ENCODE measurements at places on chromosomes 6 and 20.

- DNase-seq: no peak
These were observed 667.8 kb upstream of the GJE1 start for GRCh38 chr6:141464896-141465295.

DNA sequence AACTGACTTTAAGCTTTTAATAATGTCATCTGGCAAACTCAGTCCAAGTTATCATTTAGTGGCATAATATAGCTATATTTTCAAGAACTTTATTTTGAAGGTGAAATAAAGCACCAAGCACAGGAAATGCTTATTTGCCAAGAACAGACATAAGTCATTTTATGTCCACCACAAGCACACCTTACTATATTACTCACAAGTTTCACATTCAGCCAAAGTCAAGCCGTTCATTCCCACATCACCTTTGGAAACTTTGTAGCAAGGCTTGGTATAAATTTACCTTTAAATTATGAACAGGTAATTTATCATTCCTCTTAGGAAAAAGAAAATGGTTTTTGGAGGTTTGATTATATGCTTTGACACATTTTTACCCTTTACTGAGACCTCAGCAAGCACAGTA lies 236.8 kb upstream of the FKBP1C start:
- no peak for DNase-seq

GRCh38 chr6:107021446-107022185 lies 6.4 kb upstream of the MTRES1 start:
- DNase-seq: no peak

- DNase-seq: no peak
These were observed 40.0 kb upstream of the NRN1 start for GRCh38 chr6:6046716-6047115.

GRCh38 chr20:24736131-24736843 lies 212.8 kb upstream of the CST7 start:
- DNase-seq: no peak

DNA sequence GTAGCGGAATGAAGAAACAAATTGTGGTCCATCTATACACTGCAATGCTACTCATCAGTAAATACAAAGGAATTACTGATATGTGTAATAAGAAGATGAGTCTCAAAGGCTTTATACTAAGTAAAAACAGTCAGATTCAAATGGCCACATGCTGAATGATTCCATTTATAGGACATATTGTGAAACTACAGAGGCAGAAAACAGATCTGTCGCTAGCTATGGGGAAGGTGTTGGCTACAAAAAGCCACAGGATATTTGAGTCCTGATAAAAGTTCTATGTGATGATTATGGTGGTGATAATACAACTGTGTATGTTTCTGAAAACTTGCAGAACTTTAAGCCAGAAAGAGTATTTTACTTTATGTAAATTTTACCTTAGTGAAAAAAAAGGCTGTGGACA lies 313.2 kb downstream of the HDGFL1 start:
- no peak for DNase-seq

GRCh38 chr6:101668496-101669030 lies 275.1 kb downstream of the GRIK2 start:
- no peak for DNase-seq

- no peak for DNase-seq
These were observed 15.5 kb downstream of the RIPOR3 start for GRCh38 chr20:50675671-50676376.

GRCh38 chr6:134714679-134715078 lies 235.2 kb downstream of the ALDH8A1 start:
- DNase-seq: no peak

DNA sequence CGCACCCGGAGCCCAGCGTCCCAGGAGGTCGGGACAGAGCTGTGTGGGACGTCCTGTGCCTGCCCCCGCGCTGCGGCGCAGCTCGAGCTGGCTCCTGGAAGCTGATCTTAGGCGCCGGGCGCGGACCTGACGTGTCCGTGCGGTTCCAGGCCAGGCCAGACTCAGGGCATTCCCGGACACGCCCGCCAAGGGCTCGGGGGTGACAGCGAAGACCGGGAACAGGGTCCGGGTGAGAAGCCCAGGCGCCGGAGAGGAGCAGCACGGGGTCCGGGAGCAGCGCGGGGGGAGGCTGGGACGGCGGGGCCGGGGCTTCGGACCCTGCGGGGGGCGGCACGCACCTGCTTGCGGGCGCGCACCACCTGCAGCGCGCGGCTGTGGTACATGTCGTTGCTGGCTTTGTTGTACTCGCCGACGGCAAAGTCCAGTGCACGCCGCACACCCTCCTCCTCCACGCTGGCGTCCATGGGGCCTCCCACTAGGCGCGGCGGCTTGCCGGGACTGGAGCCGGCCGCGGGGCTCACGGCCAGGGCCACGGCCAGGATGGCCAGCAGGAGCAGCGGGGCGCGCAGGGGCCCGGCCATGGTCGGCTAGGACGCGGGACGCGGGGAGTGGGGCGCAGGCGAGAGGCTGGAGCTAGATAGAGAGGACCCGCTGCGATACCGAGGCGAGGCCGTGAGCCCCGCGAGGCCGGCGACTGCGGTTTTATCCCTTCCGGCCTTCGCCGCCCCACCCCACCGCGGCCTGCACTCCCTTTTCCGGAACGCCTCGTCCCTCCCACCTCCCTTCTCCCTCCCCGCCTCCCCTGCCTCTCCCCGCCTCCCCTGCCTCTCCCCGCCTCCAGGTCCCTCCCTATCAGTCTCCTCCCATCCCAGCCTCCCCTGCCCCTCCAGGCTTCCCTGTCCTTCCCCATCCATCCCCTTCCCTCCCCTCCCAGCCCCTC lies at the start of gene CST3:
CST3 (minus strand) TSS at position 674 of the 940 bp plus-strand sequence; CDS start at position 581, 93 bp downstream.
- peak; percentile 91 for DNase-seq

- DNase-seq: no peak
These were observed 195.6 kb downstream of the GRM1 start for GRCh38 chr6:146224449-146224848.

- DNase-seq: no peak
These were observed 63.7 kb downstream of the PTPRK start for GRCh38 chr6:128456510-128457230.

DNA sequence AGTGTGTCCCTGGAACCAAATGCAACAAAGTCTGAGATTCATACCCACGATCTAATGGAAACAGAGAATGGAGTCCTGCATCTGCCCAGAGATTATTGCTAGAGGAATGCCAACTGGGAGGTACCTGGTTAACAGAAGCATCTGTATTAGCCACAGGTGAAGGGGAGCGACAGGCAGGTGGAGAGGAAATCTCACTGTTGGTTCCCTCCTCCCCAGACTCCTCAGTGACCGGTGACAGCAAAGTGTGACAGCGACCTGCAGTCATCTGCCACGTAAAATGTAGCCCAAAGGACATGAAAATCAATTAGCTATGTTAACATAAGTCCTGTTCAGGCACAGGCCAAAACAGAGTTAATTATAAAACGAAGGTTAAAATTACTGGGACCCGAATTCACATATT lies 336.6 kb downstream of the SYNE1 start:
- no peak for DNase-seq

GRCh38 chr6:156791320-156791850 lies 14.2 kb downstream of the ARID1B start:
- DNase-seq: no peak

DNA sequence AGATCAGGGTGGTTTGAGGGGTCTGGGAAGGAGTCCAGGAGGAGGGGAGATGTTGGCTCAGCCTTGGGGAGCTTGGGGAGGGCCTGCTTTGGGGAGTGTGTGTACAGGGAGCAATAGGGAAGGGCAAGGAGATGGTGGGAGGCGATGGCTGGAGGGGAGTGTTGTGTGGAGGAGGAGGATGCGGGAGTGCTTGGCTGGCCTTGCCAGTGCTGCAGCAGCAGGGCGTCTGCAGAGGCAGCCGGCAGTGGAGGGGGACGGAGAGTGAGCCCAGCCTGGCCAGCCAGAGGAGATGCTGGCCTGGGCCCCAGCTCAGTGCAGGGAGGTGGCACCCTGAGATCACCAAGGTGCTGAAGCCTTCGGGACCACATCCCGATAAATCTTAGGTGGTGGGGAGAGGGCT lies 3.9 kb downstream of the IP6K3 start:
- DNase-seq: peak; percentile 58

DNA sequence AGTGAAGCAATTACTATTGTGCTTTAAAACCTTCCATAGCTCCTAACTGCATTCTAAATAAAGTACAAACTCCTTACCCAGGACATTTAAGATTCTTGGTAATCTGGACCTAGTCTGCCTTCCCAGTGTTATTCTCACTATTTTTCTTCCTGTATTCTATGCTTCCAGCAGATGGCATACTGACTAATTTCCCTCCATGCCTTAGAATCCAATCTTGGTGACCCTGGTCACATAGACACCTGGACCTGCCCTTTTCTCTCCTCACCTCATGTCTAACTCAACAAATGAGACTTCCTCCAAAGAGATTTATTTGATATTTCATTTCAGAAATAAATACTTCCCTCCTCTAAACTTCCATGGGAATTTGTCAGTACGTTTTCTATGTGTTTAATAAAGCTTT lies 25.8 kb downstream of the ROS1 start:
- DNase-seq: no peak

GRCh38 chr6:10733151-10733715 lies 10.4 kb downstream of the TMEM14C start:
- no peak for DNase-seq
